Fibroblast of skin of right biceps (primary cell): ENCODE measurements at places on chromosomes 3 and 15.

DNA sequence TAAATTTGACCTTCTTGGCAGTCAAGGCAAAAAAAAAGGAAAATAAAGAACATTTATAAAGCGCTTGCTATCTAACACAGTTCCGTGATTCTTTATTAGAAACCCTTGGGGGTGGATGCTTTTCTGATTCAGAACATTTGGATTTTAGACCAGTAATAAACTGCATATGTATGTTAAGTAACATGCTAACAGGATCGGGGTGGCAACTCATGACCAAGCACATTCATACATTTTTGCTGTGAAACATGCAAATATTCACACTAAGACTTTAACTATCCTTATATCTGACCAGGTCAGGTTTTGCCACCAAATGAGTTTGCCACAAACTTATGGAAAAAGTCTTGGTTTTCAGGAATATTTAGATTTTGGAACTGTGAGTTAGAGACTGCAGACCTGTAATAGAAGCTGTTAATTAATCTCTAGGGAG is 30.4 kb upstream of the KLF13 start:
- no peak for DNase-seq

DNA sequence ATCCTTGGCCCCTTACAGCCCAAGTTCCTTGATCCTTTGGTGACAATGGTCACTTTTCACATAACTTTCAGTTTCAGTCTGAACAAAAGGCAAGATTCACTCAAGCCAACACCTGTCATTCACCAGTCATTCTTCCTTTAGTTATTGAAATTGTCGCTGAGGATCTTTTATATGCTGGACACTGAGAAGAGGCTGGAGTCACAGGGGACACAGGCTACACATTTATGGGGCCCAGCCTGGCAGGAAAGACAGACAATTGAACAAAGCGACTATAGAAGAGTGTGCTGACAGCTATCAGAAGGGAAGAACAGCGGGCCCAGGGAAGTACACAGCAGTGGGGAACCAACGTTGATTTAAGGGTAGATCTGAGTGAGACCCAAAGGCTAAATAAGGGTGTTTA is 69.8 kb upstream of the PROK2 start:
- DNase-seq: no peak

GRCh38 chr3:59566481-59566975 is 516.7 kb upstream of the CFAP20DC start:
- DNase-seq: no peak

DNA sequence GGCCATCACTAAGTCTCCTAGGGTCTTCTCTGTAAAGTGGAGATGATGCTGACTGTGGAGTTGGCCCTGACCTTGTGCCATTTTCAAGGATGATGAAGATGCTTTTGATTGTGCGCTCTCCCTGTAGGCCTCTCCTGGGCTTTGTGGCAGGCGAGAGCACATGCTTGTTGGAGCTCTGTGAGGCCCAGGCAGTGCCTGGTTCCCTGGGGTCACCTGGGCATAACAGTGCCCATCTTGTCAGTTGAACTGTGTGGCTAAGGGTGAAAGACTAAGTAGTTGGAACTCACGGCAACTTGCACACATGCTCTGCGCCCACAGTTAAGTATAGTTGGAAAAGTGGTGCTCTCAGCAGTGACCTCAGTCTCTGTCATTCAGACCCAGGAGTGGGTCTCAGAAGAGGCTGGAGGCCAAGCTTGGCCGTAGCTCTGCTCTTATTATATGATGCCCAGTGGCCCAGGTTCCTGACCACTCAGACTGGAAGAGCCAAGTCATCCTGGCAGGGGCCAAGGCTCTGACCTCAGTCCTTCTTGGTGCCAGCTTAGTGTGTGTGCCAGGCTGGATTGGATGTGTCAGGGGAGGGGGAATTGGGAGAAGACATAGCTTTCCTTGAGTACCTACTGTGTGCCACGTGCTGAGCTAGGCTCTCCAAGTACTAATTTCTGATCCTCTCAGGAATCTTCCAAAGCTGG is 154.6 kb downstream of the EEFSEC start:
- no peak for DNase-seq

- DNase-seq: no peak
Observed at GRCh38 chr3:170033489-170033888, 4.3 kb upstream of the GPR160 start.

DNA sequence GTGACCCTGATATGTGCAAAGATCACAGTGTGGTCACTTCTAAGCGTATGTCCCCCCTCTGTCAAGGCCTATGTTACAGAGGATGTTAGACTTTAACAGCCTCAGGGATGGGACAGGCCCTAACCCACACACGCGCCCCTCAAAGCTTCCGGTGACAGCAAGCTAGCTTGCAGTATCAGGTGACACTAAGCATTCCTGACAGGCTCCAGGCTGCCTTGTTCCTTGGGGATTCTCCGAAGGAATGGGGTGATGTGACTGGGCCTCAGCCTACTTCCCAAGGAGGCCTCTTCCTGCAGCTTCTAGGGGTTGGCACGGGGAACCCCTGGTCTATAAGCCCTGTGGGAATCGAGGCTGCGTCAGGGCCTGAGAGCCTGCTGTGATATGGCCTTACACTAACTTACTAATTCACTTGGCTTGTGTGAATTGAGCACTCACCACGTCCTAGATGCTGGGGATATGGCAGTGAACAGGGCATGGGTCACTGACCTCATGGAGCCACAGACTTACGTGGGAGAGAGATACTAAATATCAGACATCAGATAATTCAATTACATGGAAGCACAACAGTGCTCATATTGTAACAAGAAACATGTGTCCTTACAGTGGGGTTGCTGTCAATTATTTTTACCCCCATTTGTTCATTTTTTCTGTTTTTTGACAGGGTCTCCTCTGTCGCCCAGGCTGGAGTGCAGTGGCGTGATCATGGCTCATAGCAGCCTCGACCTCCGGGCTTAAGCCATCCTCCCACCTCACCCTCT is 11.4 kb upstream of the SPTBN5 start:
- no peak for DNase-seq

DNA sequence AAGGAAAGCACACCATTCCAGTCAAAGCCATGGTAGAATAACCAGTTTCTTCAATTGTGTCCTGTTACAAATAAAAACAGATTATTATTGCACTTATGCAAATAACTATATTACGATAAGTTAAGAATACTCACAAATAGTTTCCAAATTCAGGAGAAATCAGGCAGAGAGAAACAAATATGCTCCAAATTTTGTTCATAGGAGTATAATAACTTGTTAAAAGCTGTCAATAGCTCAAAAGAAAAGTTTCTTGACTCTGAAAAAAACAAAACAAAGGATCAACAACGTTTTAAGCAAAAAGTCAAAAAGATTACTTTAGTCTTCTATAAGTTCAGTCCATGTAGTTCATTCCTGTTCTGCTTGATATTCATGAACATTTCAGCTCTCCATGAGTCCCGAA is 59.7 kb upstream of the BDH1 start:
- no peak for DNase-seq

DNA sequence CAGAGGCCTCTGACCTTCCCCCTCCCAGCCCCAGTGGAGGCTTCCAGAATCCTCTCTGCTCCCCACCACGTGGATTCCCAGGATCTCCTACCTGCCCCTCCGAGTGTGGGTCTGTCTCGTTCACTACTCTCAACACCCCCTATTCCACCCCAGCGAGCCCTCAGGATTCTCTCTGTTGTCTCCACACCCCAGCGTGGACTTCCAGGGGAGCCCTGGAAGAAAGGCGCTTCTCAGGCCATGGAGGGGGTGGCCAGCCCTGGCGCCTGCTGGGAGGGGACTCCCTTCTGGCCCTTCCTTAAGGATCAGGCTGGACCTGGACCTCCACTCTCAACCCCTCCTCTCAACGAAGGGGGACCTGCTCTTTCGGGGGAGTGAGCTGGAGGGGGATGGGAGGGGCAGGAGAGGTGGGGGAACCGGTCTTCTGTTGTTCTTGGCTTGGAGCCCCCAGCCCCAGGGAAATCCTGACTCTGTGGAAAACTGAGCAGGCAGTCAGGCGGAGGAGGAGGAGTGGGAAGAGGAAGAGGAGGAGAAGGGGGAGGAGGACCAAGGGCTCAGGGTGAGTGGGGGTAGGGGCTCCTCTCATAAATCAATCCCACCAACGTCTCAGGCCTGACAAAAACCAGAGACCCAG is 32.9 kb downstream of the EPHB3 start:
- no peak for DNase-seq

DNA sequence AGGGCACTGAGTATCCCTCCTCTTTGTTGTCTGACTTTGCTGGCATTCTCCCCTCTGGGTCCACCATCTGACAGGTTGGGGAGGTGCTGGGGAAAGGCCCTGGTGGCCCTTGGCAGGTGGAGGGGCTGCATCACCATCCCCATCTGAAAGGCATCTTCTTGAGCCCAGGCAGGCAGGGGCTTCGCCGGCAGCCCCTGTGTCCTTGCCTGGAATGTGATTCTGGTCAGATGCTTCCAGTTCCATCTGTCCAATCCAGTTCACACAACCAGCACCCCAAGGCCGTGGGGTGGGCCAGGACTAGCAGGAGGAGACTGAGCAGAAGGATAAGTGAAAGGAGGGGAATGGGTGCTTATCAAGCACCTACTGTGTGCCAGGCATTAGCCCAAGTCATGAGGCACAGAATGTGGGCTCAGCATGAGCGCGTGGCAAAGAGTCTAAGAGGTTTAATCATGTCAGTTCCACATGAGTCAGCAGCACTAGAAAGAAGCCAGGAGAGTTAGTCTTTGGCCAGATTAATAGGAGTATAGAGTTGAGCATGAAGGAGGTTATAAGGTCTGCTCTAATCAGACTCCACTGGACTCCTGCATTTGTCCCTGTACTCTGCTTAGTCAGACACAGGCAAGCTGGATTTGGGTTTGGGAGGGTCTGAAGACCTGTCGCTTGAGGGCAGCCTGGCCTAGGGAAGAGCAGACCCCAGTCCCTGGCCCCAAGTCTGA is 10.5 kb upstream of the TXNRD3 start:
- DNase-seq: no peak

- DNase-seq: no peak
Observed at GRCh38 chr3:112132554-112132953, 494 bp downstream of the GCSAM start.

GRCh38 chr3:129404130-129404529 is 24.3 kb downstream of the EFCAB12 start:
- DNase-seq: no peak

GRCh38 chr15:41562784-41563198 is 3.8 kb downstream of the TYRO3 start:
- DNase-seq: no peak

DNA sequence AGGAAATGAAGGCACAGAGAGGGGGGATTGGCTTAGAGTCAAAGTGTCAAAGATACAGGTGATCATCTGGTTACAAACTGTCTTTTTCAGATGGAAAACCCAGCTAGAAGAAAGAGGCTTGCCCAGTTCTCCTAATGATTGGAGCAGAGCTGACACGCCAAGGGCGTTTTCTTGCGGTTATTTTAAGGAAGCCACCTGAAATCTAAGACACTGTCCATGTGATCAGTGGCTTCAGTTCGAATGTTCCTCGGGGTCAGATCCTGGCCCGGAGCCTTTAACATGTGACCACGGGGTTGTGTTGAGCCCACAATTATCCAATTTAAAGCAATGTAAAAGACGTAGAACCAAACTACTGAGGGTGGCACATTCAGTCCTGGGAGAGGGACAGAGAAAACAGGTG is 19.5 kb downstream of the FAM43A start:
- DNase-seq: no peak

DNA sequence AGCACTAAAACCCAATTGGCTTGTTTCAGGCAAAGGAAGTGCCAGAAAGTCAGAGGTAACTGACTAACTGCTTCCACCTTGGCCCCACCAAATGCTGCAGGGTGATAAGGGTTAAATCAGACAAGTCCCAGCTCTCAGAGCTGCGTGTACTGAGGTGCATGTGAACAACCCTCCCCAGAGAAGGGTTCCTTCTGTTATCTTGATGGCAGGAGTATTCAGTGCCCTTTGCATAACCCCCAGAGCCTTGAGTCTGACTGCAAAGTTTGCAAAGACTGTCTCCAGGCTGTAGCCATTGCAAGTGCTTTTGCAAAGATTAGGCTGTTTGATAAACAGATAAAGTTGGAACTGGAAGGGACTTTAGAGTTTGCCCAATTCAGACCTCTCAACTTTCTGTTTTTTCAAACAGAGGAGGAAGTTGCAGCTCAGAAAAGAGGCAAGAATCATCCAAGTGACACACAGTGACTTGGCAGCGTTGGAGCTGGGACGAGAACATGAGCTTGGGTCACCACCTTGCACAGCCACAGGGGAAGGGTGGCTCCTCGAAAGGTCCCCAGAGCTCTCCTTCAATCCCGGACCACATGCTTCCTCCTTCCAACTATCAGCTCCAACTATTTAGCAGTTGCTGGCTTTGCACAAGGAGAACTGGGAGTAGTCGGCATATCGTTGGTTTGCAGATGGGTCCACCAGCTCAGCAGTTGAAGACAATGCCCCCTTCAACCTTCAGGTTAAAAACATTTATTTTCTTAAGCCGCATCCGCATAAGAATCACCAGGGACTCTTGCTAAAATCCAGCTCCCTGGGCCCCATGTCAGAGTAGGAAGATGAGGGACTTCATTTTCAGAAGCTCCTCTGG is 224.8 kb upstream of the HES1 start:
- DNase-seq: no peak

DNA sequence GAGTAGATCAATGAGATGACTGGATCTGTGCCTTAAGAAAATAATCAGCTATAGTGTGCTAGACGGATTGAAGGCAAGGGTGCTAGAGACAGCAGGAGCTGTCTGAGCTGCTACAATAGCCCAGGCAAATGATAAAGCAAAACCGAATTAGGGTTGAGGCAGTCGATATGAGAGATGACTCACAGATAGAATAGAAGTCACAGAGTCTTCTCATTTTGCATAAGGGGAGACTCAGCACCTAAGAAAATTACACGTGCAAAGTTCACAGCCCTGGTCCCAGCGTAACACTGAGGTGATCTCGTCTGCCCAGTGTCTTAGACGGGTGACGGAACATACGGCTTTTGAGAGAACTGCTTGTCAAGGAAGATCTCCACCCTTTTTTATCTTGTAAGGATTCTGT is 11.6 kb downstream of the LPP start:
- DNase-seq: peak; percentile 28

DNA sequence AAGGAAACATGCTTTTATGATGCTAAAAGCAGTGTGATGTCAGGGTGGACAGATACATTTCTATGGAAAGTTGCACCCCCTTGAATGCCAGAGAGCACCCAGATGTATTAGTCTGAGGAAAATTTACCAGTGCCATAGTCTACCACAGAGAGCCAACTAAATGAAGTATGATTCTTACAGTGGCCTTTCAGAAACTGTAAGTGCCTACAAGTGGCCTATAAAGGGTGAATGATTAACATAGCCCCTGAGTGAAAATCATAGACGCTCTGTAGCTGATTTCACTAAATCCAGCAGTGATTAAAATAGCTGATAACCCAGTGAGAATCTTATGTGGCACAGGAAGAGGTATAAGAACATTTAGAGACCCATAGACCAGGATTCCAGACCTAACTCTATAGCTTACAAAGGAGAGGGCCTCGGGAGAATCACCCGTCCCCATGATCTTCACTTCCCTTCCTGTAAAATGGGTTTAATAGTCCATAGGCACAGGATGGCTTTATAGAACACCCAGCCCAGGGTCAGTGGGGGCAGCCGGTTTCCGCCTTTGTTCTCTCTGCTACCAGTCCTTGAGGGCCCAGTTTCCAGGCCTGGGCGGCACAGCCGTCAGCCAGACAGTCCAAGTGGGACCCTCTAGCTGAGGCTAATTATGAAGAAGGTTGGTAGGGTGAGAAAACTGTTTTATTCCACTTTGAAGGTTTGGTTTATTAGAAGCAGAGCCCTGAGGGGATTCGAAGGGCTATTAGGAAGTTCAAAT is 35.5 kb upstream of the CACNA2D3 start:
- no peak for DNase-seq
